D721Med (cell line): ENCODE measurements at places on chromosomes 11 and 22.

GRCh38 chr11:63022441-63022840 lies 6.8 kb upstream of the SLC22A8 start:
- no peak for DNase-seq

DNA sequence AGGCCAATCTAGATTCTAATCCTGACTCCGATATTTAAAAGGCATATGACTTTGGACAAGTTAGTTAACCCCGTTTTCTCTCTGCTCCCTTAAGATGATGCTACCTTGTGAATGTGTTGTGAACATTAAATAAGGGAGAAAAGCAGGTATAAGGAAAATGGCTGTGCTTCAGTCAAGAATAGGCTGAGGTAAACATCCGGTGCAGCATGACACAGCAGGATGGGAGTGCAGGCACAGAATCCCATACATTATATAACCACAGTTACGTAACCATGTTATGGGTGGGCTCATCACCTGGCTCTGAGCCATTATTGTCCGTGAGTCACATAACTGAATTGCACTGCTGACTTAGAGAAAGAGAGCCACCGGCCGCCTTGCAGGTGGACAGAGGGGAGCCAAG lies 382.2 kb upstream of the ANO5 start:
- no peak for DNase-seq

- no peak for DNase-seq
Observed at GRCh38 chr11:91243630-91244029, 981.0 kb upstream of the FAT3 start.

DNA sequence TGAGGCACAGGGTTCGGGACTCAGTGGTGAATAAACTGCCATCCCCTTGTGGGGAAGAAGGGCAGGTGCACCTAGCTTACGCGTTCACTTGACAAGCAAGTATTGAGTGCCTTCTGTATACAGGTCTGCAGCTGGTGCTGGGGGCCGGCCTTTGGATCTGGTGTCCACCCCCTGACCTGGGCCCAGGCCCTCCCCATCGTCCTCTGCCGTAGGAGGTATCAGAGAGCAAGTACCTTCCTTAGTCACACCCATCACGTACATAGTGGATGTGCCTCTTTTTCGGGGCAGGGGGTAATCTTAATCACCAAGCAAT lies 53.3 kb downstream of the SMIM38 start:
- no peak for DNase-seq

GRCh38 chr11:9264316-9265210 lies 587 bp downstream of the DENND5A start:
- DNase-seq = no peak

GRCh38 chr22:38783095-38783615 lies 10.8 kb downstream of the DNAL4 start:
- no peak for DNase-seq

DNA sequence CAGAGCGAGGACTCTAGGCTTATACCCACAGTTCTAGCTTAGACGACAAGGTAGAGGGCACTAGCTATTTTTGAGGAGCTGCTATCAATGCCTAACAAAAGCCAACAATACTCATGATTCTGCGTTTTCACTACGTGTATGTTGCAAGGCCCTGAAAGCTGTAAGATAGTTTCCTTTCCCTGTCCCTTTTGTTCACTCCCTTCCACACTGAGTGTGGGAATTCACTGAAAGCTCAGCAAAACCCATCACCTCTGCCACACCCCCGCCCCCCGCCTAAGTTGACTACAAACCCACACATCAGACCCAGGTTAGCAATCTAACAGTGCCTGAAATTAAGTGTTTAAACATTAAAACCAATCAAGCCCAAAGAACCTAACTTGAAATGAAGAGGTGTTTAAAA lies 6.2 kb upstream of the LDLRAD3 start:
- no peak for DNase-seq

DNA sequence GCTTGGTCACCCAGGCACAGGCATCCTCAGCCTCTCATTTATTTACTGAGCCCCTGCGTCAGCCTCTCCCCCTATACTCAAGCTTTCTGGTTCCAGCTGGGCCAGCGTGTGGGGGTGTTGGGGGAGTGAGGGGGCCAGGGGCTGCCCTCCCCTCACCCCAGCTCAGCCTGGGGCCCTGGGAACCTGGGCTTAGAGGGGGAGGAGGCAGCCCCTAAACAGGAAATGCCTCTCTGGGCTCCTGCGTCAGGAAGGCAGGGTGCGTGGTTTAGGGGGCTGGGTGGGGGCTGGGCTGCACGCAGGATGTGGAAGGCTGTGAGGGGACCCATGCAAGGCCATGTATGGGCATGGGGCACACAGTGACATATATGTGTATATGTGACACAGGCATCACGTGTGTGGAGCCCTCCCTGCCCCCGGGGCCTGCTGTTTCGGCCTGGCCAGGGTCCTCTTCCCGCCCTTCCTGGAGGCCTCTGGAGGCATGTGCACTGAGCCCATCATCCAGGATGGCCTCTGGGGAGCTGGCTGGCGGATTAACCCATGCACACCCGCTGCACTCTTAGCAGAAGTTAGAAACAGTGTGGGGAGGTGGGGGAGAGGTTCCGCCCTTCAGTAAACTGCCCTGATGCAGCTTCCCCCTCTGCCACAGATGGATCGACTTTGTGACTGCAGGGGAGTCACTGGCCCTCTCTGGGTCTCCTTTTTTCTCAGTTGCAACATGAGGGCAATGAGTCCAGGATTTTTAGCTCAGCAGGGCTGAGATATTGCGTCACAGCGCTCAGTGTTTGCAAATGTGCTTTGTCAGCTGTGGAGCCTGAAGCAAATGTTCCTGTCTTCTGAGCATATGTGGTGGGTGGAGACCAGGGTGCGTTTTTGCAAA lies 1.1 kb upstream of the CD248 start:
- DNase-seq = no peak

- DNase-seq = no peak
Observed at GRCh38 chr11:7571640-7572000, 57.8 kb downstream of the PPFIBP2 start.

GRCh38 chr11:454801-455565 lies 4.9 kb downstream of the PTDSS2 start:
- no peak for DNase-seq

GRCh38 chr11:61019832-61020405 lies 48.4 kb downstream of the CD6 start:
- DNase-seq = no peak

DNA sequence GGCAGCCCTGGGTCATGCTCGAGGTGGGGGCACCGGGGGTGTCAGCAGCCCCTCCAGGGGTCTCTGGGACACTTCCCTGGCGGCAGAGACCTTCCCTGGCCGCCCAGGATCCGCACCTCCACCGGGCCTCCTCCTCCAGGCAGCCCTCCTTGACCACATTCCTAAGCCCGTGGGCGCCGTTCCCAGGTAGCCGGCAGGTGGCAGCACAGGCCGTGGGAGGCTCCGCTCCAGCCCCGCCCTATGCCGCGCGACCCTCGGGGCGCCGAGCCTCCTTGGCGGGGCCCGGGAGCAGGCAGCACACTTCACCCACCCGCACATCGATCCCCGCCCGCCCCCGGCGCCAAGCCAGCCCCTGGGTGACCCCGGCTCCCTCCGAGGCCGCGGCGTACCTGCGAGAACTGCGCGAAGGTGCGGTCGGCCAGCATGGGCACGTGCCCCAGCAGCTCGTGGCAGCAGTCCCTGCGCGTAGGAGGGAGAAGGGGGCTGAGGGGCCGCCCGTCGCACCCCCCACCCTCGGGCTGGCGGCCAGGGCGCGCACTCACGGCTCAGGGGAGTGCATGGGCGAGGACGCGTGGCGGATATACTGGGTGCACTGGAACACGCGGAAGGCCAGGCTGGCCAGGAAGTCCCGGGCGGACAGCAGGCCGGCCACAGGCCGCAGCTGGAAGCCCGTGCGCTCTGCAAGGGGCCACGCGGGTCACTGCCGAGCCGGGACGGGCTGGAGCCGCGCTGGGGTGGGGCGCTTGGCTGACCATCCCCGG lies 5.3 kb upstream of the INS start:
- DNase-seq = peak; percentile 29

DNA sequence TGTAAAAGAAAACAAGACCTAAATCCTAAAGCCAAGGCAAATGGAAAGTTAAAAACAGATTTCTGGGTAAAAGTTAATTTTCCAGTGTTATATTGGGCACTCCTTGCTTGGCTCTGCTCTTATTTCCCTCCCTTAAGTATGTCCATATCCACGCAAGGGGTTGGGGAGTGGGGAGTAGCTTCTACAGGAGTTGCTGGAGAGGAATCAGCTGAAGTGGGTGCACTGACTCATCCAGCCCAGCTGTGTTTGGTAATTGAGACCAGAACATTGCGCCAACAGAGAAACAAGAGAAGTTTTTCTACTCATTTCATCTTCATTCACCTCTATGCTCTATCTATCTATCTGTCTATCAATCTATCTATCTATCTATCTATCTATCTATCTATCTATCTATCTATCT lies 298.4 kb upstream of the PDGFD start:
- DNase-seq = no peak

- DNase-seq = no peak
Observed at GRCh38 chr22:46004105-46004866, 27.3 kb upstream of the WNT7B start.

DNA sequence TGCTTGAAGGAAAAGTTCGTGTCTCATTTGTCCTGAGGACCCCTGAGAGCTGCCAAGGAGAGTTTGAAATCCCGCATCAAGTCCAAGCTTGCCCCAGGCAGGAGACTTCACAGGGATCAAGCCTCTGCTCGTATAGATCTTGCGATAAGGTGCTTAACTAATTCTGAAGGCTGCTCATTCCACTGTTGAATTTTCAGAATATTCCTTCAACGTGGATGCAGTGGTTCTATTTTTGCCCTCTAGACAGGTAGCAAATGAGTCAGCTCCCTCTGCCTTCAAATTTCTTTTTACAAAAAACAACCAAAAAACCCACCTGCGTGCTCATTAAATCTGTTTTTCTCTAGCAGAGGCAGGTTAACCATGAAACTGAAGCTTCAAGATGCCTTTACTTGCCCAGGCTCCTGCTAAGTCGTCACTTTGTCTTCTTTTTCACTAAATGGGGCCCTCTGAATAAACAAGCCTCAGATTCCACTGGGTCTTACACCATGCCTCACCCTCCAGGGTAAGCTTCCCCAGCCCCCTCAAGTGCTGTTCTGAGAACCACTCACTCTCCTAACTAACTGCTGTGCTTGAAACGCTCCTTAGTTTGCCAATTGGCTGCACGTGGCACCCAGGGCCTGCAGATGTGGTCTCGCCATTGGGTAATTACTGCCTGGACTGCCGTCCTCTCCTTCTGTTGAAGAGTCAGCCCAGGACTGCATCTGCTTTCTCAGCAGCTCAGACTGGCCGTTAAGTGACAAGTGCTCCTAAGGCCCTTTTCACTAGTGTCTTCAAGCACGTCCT lies 105.0 kb downstream of the TRPC6 start:
- no peak for DNase-seq

DNA sequence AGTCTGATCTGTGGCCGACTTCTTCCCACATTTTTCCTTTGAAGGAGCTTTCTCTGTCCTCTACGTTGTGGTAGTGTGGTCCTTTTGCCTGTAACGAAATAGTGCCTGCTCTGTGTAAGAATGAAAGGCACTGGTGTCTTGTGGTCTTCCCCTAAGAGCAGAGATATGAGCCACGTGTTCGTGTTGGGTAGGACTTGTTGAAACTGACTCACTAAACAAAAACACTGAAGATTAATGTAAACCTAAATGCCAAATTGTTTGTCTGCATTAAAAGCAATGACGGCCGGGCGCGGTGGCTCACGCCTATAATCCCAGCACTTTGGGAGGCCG lies 10.1 kb upstream of the RPS3 start:
- DNase-seq = no peak

- DNase-seq = no peak
Observed at GRCh38 chr11:25758145-25758661, 573.7 kb upstream of the ANO3 start.

- DNase-seq = no peak
Observed at GRCh38 chr11:4680341-4680740, 17.3 kb downstream of the OR51E2 start.

GRCh38 chr11:93921695-93922468 lies 71.5 kb upstream of the VSTM5 start:
- peak; percentile 37 for DNase-seq

DNA sequence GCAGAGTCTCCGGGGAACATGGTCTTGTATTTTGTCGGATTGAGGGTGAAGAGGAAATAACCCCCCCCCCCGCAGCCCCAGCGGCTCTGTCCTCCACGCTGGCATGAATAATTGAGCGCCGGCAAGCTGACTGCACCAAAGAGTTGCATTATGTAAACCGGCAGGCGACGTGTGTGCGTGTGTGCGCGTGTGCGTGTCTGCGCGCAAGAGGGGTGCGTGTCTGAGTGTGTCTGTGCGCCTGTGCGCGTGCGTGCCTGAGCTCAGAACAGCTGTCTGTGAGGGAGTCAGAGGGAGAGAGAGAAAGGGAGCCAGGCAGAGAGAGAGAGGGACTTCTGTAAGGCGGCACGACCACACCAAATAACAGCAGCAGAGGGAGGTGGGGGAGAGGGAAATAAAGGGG lies 94.4 kb downstream of the SCN3B start:
- DNase-seq = no peak

GRCh38 chr11:126136507-126136906 lies 73.8 kb upstream of the CDON start:
- no peak for DNase-seq

GRCh38 chr11:94882931-94883330 lies 90.4 kb downstream of the CWC15 start:
- no peak for DNase-seq

DNA sequence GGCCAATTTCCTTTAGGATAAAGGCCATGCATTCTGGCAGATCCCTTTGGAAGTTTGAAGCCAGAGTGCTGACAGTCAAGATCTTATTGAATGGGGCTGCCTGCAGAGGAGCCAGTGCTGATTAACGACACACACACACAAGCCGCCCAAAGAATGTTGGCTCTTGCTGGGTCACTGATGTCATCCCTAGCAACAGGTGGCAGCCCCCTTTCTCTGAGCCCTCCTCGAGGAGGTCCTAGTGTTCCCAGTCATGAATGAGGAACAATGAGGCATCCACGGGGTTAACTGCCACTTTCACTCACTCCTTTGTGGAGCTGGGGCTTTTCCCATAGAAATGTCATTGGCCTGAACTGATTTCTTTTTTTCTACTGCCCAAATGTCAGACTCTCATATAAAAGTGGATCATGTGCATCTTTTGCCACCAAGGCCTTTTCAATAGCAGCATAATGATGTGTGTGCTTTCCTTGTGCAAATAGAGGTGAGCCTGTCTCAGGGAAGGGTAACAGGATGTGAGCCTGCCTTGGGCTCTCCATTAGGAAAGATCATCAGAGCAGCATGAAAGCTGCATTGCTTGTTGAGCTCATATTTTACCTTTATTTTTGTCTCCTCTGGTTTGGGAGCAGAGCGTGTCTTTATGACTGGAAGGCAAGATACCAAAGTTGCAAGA lies 301.8 kb upstream of the MTNR1B start:
- DNase-seq = no peak

DNA sequence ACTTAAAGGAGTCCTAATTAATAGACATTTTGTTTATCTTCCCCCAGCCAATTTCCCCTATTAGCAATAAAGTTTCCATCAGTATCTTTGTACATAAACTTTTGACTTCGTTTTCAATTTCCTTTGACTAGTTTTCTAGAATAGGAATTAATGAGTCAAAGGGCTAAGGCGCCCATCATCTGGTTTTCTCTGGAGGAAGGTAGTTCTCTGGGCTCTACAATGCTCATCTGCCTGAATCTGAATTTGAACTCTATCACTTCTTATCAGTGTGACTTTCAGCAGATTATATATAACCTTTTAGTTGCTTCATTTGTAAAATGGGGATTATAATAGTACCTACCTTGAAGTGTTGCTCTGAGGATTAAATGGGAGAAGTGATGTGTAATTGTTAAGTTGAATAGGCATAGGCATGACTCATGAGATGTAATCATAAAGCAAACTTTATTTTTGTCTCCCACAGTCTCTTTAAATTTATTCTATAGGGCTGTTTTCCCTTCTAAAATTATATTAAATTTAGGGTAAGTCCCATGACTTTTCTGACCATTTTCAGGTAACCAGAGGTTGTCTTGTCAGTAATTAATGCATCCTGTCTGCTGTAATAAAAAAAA lies 5.8 kb upstream of the TUB start:
- no peak for DNase-seq
